Neural crest cell (in vitro differentiated cells): ENCODE measurements at places on chromosomes 4 and X. TPM values are rescaled to one million over a fixed set of nuclear protein-coding genes. Genes with fewer than 3 reads are reported as not detected.

The KLHL4 gene
- total RNA-seq, result 1.9 and 2.7 TPM in 2 replicates

The RTL3 gene
- total RNA-seq, result not detected in 2 replicates

The HAND2 gene
- total RNA-seq, result not detected in 2 replicates

The LINC00632 gene
- 243 and 314 TPM in 2 replicates for total RNA-seq

The SPANXA1 gene
- not detected in 2 replicates for total RNA-seq

The GPR82 gene
- not detected in 2 replicates for total RNA-seq

The NUDT10 gene
- total RNA-seq, result 17.7 and 18.3 TPM in 2 replicates

The CCNA2 gene
- total RNA-seq, result 85.2 and 85.3 TPM in 2 replicates

The RIBC1 gene
- total RNA-seq, result 1.3 and 1.5 TPM in 2 replicates

The KCNIP4 gene
- 0.33 and 0.57 TPM in 2 replicates for total RNA-seq

The ASB11 gene
- not detected in 2 replicates for total RNA-seq

- no peak for DNase-seq
- no peak overlapping the region for H3K4me3 ChIP-seq
- no peaks in the 10 kb centered on the region for H3K36me3 ChIP-seq
- no peaks in the 10 kb centered on the region for H3K27me3 ChIP-seq
Measured at GRCh38 chr4:25938366-25938765, 24.3 kb downstream of the SMIM20 start.

DNA sequence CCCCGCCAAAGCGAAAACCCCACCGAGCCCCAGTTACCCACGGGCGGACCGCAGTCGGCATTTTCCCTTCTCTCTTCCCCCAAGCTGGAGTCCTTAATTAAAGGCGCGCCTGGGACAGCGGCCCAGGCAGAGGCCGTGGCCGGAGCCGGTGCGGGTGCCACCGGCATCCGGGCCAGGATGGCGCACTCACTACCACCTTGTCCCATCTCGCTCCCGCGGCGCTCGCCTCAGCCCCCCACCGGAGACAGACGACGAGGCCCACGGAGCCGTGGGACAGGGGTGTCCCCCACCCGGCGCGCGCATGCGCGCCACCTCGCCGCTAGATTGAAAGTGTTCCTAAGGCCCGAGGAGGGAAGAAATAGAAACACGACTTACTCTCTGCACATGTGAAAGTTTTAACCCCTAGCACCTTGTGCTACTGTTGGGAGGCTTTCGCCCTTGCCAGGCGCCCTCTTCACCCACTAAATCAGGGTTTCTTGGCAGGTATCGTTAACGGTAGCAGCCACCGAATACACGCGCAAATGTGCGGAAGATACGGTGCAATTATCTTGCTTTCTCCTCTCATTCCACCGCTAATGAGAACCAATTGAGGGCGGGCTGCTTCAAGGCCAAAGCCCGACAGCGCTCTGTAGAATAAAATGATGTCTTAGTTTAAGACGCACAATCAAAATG is 64.3 kb upstream of the CCDC160 start:
- peaks cover 53% of the 10 kb centered on the region for H3K4me1 ChIP-seq
- peak overlapping the region; percentile 92 for H3K4me3 ChIP-seq
- peaks cover 30% of the 10 kb centered on the region for H3K36me3 ChIP-seq
- H3K27me3 ChIP-seq, result peaks cover 7% of the 10 kb centered on the region

DNA sequence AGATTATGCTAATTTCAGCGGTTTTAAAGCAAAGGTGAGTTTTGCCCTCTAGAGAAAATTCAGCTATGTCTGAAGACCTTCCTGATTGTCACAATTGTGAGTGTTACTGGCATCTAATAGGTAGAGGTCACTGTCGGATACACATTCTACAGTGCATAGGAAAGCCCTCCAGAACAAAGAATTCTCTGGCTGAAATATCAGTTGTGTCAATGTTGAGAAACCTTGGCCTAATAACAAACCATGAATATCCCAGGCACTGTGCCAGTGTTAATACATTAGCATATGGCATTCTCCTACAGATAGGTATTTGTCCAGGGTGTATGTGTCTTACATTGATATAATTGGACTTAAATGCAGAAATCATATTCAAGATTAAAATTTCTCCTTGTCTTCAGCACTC is 294.3 kb downstream of the FSTL5 start:
- no peaks in the 10 kb centered on the region for H3K27me3 ChIP-seq
- H3K27ac ChIP-seq, result no peak overlapping the region
- no peak for DNase-seq

- peaks cover 60% of the 10 kb centered on the region for H3K4me1 ChIP-seq
- DNase-seq, result no peak
- peaks cover 6% of the 10 kb centered on the region for H3K36me3 ChIP-seq
- H3K27me3 ChIP-seq, result no peaks in the 10 kb centered on the region
- no peak overlapping the region for H3K4me3 ChIP-seq
Measured at GRCh38 chr4:88014386-88014905, 7.0 kb downstream of the PKD2 start.

DNA sequence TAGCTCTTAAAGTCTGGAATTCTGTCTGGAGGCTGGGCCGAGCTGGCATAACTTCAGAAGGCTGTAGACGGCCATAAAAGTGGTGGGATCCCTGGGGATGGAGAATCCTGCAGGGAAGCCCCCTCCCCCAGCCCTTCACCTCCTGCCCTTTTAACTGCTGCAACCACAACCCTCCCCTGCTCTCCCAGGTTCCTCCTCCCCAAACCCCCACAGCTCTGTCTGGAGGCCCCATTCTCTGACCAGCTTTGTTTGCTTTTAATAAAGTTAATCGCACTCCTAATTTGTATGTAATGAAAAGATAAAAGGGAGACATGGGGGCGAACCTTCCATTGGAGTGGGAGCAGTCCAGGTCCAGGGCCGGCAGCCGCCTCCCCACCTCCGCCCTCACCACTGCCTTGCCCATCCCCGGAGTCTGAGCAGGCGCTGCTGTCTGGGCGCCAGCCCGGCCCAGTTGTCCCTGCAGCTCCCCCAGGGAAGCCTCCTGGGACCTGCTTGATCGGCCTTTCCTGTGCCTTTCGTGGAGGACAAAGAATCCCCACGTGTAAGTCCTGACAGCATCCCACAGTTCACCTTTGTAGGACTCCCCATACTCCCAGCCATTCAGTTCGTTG is 84.3 kb downstream of the PJA1 start:
- H3K36me3 ChIP-seq, result no peaks in the 10 kb centered on the region
- H3K27me3 ChIP-seq, result no peaks in the 10 kb centered on the region
- H3K27ac ChIP-seq, result no peak overlapping the region
- no peak for DNase-seq
- no peak overlapping the region for H3K4me3 ChIP-seq

DNA sequence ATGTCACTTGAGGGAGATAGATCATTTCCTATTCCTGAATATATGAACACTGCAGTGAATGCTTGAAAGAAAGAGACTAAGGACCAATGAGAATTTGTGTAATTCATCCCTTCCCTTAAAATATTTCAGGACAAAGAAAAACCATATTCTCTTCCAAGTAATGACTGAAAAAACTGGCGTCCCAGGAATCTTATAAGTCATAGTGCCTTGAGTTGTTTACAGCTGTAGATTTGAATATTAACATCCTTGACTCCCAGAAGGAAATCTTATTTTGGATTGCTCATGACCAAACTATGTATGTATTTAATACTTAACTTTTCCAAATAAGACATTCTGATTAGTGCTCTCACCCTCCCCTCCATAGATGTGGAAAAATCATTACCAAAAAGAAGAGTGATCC is 55.5 kb downstream of the CLDN22 start:
- H3K4me1 ChIP-seq, result peaks cover 7% of the 10 kb centered on the region
- DNase-seq, result no peak
- H3K4me3 ChIP-seq, result no peak overlapping the region
- no peaks in the 10 kb centered on the region for H3K27me3 ChIP-seq
- no peak overlapping the region for H3K27ac ChIP-seq

GRCh38 chr4:19936476-19936875 is 315.2 kb upstream of the SLIT2 start:
- no peaks in the 10 kb centered on the region for H3K4me1 ChIP-seq
- H3K4me3 ChIP-seq, result no peak overlapping the region
- no peak for DNase-seq
- H3K36me3 ChIP-seq, result no peaks in the 10 kb centered on the region
- no peak overlapping the region for H3K27ac ChIP-seq
- no peaks in the 10 kb centered on the region for H3K27me3 ChIP-seq

DNA sequence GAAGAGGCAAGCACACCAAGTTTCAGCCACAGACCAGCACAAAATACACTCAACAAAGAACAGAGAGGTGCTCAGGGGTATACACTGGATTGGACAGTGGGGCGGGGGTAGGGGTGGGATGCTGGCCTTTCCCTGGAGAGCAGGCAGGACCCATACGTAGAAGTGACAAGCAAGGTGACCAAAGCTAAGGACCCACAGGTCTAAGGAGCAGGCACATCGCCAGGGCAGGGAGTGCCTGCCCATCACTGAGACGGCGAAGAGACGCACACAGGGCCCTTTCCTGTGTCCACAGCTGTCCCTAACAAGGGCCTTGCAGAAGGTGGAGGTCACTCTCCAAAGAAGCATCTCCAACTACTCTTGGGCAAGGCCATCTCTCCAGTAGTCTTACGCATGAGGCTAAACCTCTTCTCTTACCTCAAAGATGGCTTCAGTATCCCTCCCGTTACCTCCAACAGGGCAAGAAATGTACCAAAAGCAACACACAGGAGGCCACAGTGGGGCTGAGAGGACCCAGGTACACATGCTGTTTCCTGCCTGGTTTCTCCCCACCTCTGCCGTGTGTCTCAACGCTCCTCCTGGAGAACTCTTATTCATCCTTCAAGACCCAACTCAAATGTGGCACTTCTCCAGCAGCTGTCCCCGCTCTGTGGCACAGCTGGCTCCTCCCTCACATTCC is 6.5 kb downstream of the WDR1 start:
- H3K4me1 ChIP-seq, result peaks cover 43% of the 10 kb centered on the region
- no peak for DNase-seq
- H3K27ac ChIP-seq, result peak overlapping the region; percentile 78

- H3K36me3 ChIP-seq, result no peaks in the 10 kb centered on the region
- no peak overlapping the region for H3K4me3 ChIP-seq
- no peaks in the 10 kb centered on the region for H3K4me1 ChIP-seq
- H3K27me3 ChIP-seq, result no peaks in the 10 kb centered on the region
- DNase-seq, result no peak
Measured at GRCh38 chr4:125765941-125766340, 451.2 kb downstream of the FAT4 start.

DNA sequence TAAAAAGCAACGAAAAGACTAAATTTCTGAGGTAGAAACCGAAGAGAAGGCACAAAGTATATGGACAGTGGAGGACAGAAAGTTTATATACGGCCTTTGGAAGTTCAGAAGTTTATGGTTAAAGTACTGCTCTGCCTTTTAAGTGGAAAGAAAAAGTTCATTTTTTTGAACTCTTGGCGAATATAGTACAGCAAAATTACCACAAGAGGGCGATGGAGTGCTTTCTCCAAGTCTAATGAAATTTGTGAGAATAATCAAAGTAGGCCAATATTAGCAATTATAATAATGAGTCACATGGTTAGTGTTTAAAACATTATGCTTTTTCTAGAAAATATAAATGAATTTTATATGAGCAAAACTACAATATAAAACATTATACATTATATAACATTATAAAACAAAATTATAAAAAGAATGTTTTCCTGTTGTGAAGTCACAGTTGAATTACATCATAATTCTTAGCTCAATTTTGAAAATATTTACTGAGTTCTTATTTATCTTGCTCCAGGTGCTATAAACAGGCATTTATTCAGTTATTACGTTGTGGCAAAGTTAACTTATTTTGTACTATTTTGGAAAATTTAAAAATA is 136.2 kb upstream of the BMPR1B start:
- H3K4me3 ChIP-seq, result no peak overlapping the region
- H3K4me1 ChIP-seq, result peaks cover 4% of the 10 kb centered on the region
- H3K27ac ChIP-seq, result no peak overlapping the region
- peaks cover 5% of the 10 kb centered on the region for H3K36me3 ChIP-seq
- peak; percentile 51 for DNase-seq

GRCh38 chr4:172125443-172125842 is 312.2 kb downstream of the GALNTL6 start:
- H3K4me3 ChIP-seq, result no peak overlapping the region
- no peaks in the 10 kb centered on the region for H3K27me3 ChIP-seq
- no peak overlapping the region for H3K27ac ChIP-seq
- no peak for DNase-seq
- H3K4me1 ChIP-seq, result no peaks in the 10 kb centered on the region
- no peaks in the 10 kb centered on the region for H3K36me3 ChIP-seq

- no peak for DNase-seq
- no peaks in the 10 kb centered on the region for H3K36me3 ChIP-seq
- no peak overlapping the region for H3K4me3 ChIP-seq
- H3K4me1 ChIP-seq, result no peaks in the 10 kb centered on the region
- no peaks in the 10 kb centered on the region for H3K27me3 ChIP-seq
Measured at GRCh38 chrX:118189628-118190027, 73.0 kb upstream of the KLHL13 start.

DNA sequence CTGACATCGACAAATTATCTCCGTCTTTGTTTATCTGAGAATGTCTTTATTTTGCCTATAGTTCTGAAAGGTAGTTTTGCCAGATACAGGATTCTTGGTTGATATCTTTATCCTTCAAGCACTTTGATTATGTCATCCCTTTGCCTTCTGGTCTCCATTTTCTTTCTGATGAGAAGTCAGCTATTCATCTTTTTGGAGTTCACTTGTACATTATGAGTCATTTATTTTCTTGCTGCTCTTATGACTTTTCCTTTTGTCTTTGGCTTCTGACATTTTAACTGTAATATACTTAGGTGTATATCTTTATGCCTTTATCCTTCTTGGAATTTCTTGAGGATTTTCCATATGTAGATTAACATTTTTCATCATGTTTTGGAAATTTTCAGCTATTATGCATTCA is 51.4 kb downstream of the SHROOM4 start:
- no peak overlapping the region for H3K27ac ChIP-seq
- no peaks in the 10 kb centered on the region for H3K4me1 ChIP-seq
- H3K27me3 ChIP-seq, result no peaks in the 10 kb centered on the region
- DNase-seq, result no peak

- no peak overlapping the region for H3K27ac ChIP-seq
- no peak for DNase-seq
- no peak overlapping the region for H3K4me3 ChIP-seq
- no peaks in the 10 kb centered on the region for H3K27me3 ChIP-seq
- no peaks in the 10 kb centered on the region for H3K36me3 ChIP-seq
Measured at GRCh38 chrX:96126182-96126581, 558.5 kb upstream of the DIAPH2 start.

DNA sequence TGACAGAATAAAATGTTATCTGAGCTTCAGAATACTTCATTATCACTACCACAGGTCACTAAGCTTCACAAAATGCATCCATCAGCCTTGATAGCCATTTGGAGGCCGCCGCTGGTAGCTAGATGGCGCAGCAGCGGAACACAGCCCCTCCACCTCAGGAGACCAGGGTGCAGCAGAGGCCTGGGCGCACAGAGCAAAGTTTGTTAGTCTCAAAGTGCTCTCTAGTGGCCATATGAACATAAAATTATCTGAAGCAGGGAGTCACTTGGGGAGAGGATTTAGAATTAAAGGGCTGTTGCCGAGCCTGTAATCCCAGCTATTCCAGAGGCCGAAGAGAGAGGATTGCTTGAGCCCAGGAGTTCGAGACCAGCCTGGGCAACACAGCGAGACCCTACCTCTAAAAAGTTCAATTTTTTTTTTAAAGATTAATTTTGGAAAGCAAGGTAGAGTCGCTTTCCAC is 8.1 kb upstream of the DCTD start:
- peak; percentile 47 for DNase-seq
- peaks cover 3% of the 10 kb centered on the region for H3K4me1 ChIP-seq
- no peak overlapping the region for H3K4me3 ChIP-seq
- no peaks in the 10 kb centered on the region for H3K27me3 ChIP-seq
- no peak overlapping the region for H3K27ac ChIP-seq
